ENCODE measurements at places on chromosomes 13 and 19. TPM values are rescaled to one million over a fixed set of nuclear protein-coding genes. Genes with fewer than 3 reads are reported as not detected.

DNA sequence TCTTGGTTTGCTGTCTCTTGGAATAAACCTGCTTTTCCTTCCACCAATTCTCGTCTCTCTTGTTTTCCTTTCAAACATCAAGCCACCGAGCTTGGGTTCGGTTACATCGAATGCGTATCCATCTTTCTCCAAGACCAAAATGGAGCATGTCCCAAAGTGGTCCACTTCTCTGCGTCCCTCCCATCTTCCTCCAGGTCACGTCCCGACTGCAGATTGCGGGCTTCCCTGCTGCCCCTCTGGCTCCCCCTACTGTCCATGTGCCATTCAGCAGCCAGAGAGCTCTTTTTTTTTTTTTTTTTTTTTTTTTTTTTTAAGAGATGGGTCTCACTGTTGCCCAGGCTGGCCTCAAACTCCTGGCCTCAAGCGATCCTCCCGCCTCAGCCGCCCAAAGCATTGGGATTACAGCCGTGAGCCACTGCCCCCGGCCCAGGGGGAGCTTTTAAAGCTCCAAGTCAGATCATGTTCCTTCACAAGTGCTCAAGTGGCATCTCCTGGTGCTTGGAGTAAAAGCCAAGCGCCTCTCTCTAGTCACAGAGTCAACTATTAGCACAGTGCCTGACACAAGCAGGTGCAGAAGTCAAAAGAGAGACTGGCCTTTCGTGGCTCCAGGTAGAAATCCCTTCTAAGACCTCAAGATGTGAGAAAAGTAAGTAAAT lies 10.0 kb downstream of the COL5A3 start:
- no peak for DNase-seq

The EIF3K gene
- total RNA-seq, result 660 TPM

DNA sequence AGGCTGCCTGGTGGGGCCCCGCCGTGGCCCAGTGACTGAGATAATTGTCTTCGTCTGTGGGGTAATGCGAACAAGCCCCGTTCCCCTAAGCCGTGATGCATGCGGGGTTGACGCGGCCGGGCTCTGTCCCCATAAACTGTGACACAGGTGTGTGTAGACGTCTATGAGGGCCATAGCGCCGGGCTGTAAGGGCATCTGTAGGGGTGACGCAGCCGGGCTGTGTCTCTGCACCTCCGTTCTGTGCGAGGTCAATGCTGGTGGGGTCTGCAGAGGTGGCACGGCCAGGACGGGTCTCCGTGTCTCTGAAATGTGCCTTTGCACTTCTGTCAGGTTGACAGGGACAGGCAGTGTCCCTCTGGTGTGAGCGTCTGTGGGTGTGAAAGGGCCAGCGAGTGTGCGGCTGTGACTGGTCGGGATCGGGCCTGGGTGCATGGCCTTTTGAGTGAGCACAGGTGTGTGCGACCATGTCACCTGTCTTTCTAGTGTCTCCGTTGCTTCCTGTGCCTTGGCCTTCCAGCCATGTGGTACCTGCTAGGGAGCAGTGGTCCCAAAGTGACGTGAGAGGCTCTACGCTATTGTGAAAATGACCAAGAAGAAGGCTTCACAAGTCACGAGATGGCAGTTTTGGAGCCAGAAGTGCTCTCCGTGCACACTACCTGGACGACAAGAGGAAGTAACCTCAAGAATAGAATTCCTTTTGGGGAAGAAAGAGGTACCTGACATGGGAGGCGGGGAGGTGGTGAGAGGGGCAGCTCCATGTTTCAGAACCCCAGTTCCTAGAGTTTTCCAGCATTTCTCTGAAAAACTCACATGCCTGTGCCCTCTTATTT lies 16.4 kb upstream of the ZNF331 start:
- DNase-seq, result no peak

DNA sequence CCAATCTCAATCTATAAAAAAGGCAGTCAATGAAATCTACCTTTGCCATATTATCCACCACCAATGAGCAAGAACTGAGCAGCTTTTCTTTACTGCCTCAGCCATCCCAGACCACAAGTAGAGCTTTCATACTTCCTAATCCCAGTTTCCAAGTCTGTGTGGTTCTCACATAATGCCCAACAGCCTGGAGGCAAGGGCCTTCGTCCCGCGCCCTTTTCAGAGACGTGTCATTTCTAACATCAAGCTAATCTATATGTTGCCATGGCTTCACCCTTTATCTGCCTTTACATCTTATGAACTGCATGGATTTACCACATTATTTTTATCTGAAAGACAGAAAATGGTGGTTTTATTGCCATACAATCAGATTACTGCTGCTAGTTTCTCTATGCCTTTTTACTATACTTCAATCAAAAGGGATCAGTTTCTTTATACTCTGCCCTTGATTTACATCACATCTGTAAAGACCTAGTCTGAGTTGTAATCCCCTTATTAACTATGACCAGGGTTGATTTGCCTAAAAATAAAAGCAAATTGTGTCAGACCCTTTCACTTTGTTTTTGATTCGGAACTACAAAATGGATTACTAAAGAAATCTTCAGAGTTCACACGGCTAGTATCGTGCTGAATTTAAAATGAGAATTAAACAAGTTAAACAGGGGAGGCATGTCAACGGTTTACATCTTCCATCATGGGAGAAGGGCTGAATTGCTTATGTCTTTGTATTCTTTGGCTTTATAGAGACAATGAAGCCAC lies 5.9 kb downstream of the EFNB2 start:
- no peak for DNase-seq

The ZNF132 gene
- total RNA-seq, result 5.1 TPM

The NLRP11 gene
- total RNA-seq, result not detected

GRCh38 chr19:5048091-5048726 lies 79.3 kb downstream of the KDM4B start:
- peak; percentile 88 for DNase-seq

GRCh38 chr13:104289400-104289799 lies 1223.2 kb upstream of the SLC10A2 start:
- DNase-seq, result no peak

The CRLF1 gene
- total RNA-seq, result 35.7 TPM

DNA sequence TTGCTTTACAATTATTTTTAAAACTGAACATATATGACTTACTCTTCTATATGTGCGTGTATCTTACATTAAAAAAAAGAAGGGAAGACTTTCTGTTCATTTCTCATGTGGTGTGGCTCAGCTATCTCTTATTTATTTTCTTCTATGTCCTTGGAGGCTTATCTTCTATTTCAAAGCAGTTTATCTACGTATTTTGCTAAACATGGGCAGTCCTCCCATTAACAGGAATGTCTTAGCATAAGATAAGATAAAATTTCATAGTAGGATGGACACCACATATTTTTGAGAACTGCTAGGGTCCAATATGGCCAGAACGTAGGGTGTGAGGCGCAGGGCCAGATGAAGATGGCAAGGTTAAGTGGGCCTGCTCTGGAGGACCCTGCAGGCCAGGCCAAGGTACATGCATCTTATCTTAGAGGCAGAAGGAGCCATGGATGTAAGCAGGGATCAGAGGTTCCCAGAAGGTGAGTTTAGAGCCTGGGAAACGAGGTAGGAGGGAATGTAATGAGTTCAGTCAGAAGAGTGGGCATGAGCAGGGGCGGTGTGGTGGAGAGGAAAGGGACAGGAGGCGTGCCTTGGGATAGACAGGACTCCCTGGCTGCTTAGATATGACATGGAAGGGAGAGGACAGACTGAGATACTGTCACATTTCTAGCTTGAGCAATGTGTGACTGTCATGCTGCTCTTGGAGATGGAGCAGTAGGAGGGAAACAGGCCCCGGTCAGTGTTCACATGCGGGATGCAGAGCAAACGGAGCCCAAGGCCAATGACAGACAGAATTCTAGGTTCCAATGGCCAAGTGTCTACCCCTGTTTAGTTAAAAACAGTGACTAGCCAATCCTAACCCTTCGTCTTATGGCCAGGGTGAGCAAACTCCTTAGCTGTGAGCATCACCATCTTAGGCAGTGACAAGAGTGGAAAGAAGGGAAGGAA lies 68.6 kb upstream of the MEDAG start:
- DNase-seq, result no peak

The LILRA1 gene
- 0.92 TPM for total RNA-seq

DNA sequence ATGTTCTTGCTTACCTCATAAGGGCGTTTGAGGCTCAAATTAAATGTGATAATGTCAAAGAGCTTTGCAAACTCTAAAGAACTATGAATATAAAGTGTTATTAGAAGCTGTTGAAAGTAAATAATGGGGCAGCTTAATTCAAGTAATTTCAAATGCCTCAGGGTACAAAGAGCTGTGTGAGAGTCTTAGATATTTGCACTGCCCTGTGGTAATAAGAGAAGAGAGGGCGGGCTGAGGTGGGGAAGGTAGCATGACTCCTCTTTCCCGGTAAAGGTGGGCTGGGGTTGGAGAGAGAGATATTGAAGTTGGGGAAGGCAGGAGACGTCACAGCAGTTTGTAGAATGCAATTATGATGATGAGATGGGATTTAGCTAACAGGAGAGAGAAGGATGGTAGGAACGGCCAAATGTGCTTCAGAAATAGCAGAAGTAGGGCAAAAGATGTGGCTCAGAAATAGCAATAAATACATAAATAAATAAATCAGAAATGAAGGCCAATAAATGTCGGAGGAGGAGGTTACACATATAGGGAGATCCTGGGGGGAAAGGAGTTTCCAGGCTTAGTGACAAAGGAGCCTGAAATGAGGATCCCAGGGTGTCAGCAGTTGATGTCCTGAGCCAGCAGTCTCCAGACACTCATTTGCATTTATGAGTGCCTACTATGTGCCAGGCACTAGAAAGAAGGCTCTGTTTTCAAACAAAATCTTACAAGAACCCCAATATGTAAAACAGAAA lies 35.7 kb upstream of the RCBTB2 start:
- no peak for DNase-seq

The SPRED3 gene
- total RNA-seq, result 0.16 TPM

GRCh38 chr13:25743421-25743820 lies 308.4 kb downstream of the SHISA2 start:
- DNase-seq, result no peak

DNA sequence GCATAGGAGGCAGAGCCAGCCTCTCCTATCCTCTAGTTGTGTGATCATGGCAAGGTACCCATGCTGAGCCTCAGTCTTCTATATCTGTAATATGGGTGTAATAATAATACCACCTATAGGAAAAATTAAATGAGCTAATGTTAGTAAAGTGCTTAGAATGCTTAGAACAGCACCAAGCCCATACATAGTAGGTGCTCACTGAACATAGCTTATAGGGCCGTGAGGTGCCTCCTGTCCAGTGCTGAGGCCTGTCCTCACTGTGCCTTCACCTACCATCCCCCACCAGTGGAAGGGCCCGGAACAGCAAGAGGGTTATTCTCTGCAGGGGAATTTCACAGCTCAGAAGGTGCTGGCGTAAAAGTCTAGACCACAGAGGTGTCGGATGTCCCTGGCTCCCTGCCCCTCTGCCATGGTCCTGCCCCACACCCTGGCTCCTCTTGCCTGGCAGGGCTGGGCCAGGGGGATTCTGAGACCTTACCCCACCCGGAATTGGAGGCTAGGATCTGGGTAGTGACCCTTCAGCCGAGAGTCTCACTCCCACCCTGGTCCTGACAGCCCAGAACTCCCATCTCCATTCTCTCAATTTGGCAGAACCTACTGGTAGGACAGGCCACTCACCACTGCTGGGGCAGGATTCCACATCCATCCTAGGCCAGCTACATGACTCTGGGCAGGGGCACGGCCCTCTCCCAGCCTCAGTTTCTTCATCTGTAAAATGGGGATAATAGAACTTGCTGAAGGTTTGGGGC lies 2.2 kb upstream of the SCN1B start:
- DNase-seq, result no peak

The TEAD2 gene
- total RNA-seq, result 63.6 TPM

The ZNF799 gene
- total RNA-seq, result 2.3 TPM

The DKKL1 gene
- not detected for total RNA-seq

DNA sequence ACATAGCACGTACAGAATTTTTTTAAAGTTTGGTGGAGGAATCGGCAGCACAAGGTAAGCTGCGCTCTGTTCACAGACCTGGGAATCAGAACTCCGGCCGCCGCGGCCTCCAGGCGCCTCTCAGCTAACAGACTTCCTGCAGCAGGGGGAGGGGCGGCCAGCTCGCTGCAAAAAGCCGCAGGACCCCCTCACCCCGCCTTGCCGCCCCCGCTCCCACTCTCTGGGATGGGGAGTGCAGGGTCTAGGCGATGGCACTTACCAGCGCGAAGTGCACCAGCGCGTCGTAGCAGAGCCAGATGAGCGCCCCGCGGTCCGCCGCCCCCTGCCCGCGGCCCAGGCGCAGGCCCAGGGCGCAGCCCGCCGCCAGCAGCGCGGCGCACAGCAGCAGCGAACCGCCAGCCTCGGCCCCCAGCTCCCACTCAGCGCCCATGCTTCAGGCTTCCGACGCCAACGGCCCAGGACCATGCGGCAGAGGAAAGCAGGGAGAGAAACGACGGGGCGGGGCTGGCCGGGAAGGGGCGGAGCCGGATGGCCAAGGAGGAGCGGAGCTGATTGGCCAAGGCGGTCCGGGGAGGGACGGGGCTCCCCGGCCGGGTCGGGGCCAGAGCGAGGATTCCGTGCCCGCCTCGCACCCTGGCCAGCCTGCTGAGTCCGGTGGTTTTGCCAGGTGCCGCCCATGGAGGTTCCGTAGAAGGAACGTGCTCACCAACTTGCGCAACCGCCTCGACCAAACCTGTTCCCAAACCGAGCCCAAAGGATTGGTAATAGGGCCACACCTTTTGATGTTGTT lies at the start of gene EBPL:
TSS of gene EBPL (minus strand) at position 492 of the 790 bp plus-strand sequence. CDS start at position 430, 62 bp downstream.
- DNase-seq, result peak; percentile 96

The TUBA3C gene
- 0.16 TPM for total RNA-seq

GRCh38 chr19:7395360-7396066 lies 46.8 kb downstream of the ARHGEF18 start:
- no peak for DNase-seq

The LGALS4 gene
- total RNA-seq, result 0.76 TPM

GRCh38 chr19:2032296-2032941 lies 16.9 kb upstream of the BTBD2 start:
- DNase-seq, result peak; percentile 96

- peak; percentile 82 for DNase-seq
These were observed 26.5 kb upstream of the HOMER3 start for GRCh38 chr19:18967358-18968146.

The SEMA6B gene
- 16.7 TPM for total RNA-seq

DNA sequence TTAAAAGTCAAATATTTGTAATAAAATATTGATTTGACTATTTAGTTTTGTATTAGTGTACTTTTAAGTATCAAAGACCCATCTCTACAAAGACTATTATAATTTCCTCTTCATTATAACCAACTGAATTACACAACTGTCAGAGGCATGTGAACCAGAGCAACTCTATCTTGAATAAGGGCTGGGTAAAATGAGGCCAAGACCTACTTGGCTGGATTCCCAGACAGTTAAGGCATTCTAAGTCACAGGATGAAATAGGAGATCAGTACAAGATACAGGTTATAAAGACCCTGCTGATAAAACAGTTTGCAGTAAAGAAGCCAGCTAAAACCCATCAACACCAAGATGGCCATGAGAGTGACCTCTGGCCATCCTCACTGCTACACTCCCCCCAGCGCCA lies 36.2 kb upstream of the ATP12A start:
- DNase-seq, result no peak

The C19orf38 gene
- total RNA-seq, result 1.5 TPM

The SLC17A7 gene
- total RNA-seq, result 1.8 TPM

DNA sequence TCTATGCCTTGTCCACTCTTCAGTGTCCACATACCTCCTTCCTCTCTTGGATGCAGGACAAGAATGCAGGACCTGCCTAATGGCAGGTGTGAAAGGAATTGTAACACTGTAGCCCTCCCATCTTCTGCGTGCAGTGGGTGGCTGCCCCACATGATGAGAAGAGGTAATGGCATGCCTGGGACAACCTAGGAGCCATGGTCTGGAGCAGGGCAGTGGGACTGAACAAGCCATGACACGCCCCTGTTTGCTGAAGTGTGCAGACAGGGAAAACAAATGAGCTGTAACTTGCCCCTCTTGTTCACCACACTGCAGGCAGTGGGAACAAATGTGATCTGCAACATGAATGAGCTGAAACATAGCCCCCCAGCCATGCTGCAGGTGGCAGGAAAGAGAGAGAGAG lies 192.2 kb downstream of the PCDH17 start:
- DNase-seq, result no peak

- DNase-seq, result no peak
These were observed 21.8 kb downstream of the TSKS start for GRCh38 chr19:49741210-49741844.
